ENCODE measurements at places on chromosomes 1 and 21.

DNA sequence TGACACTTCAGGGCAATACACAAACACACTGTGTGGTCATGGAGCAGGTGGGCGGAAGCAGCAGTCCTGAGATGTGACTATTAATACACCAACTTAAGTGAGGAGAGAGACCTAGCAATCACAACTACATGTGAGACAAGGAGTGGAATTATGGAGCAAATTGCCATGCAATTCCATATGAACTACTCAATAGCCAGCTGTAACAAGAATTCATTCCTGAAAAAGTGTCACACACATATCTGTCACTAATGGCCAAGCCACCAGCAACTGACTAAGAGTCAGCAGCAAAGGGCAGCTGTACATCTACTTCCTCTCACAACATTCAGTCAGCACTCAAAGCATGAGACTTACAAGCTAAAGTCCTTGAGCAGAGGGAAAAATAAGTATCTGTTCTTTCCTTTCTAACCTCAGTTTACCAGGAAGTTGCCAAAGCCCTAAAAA lies 46.2 kb downstream of the GPR3 start:
- DNase-seq, result no peak

- DNase-seq, result no peak
Measured at GRCh38 chr1:219518907-219519248, 94.0 kb downstream of the ZC3H11B start.

- no peak for DNase-seq
Measured at GRCh38 chr1:246219508-246220030, 287.5 kb downstream of the SMYD3 start.

- no peak for DNase-seq
Measured at GRCh38 chr21:41168391-41169257, 664 bp downstream of the BACE2 start.

DNA sequence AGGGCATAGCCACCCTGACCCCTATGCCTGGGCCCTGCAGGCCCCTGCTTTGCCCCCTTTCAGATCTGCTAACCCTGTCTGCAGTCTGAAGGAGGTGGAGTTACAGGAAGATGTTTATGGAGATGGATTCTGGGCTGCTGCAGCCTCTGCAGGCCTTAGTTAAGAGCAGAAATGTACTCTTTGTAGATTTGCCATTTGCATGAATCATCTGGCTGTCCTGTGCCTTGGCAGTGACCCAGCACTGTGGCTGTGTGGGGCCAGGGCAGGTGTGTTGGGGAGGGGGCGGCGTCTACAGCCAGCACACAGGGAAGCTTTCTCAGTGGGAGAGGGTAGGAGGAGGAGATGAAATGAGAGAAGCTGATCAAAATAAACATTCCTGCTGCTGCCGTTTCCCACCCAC lies 867.3 kb downstream of the PLA2G4A start:
- no peak for DNase-seq
